ENCODE measurements at places on chromosomes 1 and 21. TPM values are rescaled to one million over a fixed set of nuclear protein-coding genes. Genes with fewer than 3 reads are reported as not detected.

- DNase-seq = no peak
These were observed 32.2 kb upstream of the LRRC7 start for GRCh38 chr1:69535490-69535889.

DNA sequence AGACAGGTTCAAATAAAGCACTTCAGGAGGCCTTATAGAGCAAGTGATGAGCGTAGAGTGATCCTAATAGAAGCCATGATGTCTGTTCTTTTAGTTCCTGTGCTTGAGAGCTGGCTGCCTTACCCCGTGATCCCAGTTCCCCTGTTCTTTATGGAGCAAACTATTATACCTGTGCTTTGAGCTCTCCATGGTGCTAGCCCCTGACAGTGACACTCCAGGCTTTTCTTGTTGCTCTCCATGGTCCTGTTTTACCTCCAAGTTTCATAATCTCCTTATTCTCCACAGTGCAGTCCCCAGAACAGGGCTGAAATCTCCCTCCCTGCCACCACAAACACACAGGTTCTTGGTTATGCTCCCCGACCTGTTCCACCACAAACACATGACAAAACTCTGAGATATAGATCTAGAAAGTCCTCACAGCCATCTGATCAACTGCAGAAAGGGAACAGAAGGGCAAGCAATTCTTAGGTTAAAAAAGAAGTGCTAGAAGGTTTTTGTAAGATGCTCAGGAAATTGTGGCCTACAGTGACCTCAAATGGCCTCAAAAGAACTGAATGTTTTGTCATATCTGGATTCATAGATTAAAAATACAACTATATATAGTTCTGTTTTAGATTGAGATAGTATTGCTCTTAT, 6.0 kb downstream of the CADM3 start:
- DNase-seq = peak; percentile 74

- DNase-seq = no peak
These were observed 18.9 kb downstream of the EPB41 start for GRCh38 chr1:28933277-28933676.

DNA sequence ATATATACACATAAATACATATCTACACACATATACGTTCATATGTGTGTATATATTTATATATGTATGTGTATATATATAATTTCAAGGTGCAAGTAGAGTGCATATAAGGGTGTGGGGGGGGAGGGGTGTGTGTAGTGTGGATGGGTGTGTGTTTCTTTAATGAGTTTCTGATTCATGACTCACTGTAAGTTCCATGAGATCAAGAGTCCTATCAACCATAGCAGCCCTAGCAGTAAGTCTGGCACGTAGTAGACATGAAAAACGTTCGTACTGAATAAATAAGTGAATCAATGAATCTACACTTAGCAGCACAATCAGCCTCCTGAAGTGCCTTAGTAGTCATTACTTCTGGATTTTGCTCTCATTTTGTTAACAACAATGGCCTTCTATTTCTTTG, 61.9 kb upstream of the KRTAP11-1 start:
- no peak for DNase-seq

DNA sequence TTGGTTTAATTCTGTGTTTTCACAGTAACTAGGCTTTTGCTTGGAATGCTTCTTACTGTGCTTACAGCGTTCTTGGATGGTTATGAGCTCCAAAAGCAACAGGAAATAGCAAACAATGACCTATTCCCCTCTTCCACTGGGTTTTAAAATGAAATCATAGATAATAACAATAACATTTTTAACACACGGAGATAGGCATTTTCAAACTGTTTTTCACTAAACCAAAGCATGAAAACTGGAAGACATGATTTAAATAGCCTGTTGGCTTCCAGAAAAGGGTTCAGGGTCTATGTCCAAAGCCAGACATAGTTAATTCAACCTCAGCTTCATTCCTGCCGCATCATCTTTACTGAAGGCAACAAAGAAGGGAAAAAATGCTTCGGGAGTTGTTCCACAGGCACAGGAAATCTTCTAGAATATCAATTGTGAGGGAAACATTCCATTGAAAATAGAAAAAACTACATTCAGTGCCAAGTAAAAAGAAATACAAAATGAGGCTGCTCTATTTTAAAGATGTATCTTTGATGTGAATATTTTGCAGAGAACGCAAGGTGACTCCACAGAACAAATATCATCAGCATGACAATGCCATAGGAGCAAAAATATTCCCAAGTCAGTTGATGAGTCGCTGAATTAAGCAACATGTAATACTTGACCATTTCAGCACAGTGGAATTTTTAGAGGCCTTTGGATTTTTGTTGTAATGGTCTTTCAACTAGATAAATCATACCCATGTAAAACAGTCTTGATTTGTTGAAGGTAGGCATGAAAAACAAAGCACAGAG, 80.7 kb downstream of the NID1 start:
- peak; percentile 91 for DNase-seq

GRCh38 chr1:227887697-227888403, 59.9 kb downstream of the WNT9A start:
- no peak for DNase-seq

GRCh38 chr1:165129568-165130164, 226.8 kb downstream of the LMX1A start:
- DNase-seq = peak; percentile 63

DNA sequence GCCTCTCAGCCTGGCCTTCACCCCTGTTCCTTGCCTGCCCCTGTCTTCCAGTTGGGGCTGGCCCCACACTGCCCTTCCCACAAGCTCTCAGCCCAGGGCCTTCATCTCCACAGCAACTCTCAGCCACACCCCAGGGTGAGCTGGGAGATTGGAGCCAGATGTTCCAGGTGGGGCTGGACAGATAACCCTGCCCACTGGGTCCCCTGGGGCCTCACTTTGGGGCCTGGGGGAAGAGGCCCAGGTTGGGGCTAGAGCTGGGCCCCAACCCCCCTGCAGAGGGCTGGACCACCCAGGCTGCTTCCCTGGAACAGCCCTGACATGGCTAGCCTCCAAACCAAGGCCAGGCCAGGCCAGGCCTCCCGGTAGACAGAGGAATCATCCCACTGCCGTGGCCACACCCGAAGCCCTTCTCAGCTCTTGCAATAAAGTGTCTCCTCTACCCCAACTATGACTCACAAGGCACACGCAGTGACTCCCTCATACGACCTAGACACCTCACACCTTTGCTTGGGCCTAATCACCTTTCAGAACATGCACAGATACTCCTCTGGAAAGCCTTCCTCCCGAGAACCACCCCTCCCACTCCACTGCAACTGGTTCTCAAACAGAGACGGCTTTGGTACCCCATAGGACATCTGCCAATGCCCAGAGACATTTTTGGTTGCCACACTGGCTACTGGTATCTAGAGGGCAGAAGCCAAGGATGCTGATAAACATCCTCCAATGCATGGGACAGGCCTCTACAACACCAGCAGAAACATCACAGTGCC, 22.2 kb downstream of the SLC2A1 start:
- DNase-seq = peak; percentile 92

GPR89A gene
- polyA plus RNA-seq = 32.0 TPM

RPL11 gene
- polyA plus RNA-seq = 444 TPM

TAS1R1 gene
- not detected for polyA plus RNA-seq

HTR6 gene
- polyA plus RNA-seq = not detected

XCL2 gene
- polyA plus RNA-seq = not detected

Measured in GM23248 (cell line).